ENCODE measurements at places on chromosomes 12 and 14.

DNA sequence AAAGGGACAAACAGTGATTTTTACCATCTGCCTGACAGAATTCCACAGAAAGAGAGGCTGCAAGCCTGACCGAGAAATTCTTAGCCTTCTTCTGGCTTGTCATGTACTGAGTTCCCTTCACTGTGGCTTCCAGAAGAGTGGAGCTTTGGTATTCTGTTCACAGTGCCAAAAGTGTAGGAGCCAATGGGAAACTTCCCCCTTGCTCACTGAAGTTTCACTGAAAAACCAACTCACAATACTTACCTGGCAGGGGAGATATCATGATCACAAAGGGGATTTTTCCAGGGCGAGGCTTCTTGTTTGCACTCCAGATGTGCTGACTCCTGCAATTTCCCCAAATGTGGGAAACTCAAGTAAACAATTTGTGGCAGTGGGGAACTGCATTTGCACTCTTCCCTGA lies 31.7 kb upstream of the MMP19 start:
- no peak for ATAC-seq

- no peak for ATAC-seq
Measured at GRCh38 chr12:88251798-88252197, 109.7 kb downstream of the TMTC3 start.

DNA sequence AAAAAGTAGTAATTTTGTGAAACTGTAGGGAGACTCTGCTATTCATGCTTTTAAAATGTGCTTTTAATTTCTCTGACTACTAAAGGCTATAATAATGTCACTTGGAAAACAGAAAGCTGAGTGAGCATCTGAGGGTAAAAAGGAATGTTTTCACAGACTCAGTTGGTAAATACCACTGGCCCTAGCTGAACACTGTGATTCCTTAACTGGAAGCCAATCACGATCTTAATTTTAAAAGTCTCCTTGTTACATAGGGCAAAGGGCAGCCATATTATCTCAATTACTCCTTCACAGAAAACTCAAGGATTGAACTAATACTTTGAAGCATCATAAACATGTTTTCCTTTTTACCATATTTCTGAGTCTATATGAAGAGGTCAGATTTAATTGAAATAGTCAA lies 41.9 kb downstream of the PAWR start:
- no peak for ATAC-seq

GRCh38 chr12:269191-269590 lies 6.6 kb upstream of the SLC6A13 start:
- ATAC-seq = no peak

- ATAC-seq = no peak
Measured at GRCh38 chr12:11863988-11864387, 206.8 kb upstream of the BCL2L14 start.

DNA sequence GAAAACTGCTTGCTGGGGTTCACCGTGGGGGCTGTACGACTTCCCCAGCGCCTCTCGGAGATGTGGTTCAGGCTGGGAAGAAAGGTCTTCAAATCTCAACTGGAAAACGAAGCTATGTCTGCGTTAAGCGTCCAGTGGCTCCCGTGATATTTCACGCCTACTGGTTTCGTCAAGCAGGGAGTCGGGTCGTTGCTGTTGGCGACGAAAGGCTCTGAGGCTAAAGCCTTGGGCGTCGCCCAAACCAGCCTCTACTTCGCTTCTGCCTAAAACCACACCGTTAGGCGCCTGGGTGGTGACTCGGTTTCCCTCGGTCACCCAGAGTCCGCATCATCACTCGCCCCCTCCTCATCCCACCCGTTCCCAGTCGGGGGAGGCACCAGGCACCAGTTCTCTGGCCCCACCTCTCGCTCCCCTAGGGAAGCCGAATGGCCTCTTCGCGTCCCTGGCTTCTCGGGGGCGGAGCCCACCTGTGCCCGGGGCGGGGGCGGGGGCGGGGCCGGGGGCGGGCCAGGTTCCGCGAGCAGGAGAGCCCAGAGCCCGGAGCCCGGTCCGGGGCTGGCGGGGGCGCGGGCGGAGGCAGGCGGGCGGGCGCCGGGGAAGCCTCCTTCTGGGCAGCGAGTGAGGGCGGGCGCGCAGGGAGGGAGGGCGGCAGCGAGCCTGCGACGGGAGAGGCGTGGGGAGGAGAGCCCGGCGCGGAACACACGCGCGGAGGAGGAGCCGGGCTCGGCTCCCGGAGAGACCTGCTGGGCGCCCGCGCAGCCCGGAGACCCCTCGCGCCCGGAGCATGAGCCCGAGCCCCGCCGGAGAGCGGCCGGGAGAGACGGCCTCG lies at the start of gene B4GALNT3:
B4GALNT3 (plus strand) TSS at position 510 of the 829 bp plus-strand sequence. CDS start 438 bp downstream, outside the sequence.
- peak; percentile 44 for ATAC-seq

DNA sequence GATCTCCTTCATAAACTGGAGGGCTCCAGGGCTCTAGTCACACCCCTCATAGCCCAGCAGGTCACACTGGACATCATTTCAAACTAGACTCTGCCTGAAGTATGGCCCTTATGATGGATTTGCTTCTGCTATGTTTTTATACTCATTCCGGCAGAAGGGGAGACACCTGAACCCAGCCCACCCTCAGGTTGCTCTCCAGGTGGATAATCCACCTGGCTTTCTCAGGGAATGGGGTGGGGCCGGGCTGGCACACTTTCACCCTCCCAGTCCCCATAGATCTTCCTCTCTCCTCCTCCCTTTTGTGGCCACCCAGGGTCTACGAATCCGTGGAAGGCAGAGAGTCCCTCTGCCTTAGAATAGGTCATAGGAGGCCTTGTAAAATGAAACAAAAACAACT lies 9.8 kb upstream of the KRT73 start:
- no peak for ATAC-seq

DNA sequence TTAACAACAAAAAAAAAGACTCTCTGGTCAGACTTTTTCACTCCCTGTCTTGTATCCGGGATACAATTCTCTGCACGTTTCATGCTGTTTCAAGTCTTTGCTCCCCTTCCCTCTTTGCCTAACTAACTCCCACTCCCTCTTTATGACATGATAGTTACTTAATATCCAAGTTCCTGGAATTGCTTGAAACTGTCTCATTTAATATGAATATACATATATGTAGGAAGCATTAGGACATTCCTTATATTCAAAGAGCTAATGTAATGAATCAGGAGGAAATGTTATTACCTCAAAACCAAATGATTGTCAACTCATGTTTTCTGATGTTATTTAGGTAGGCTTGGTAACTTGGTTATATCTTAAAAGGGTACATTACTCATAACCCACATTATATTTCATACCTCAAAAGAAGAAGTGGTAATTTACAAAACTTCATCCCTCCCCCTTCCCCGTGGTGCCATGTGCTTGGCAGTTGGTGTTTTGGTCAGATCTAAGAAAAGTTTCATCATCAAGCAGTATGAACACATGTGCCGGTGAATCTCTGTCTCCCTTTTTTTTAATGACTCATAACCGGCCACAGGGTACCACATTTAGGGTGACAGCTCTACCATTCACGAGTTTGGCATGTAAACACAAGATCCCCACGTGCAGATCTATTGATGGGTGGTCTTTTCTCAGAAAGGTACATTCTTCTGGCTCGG lies 56.5 kb downstream of the HCAR2 start:
- peak; percentile 95 for ATAC-seq

DNA sequence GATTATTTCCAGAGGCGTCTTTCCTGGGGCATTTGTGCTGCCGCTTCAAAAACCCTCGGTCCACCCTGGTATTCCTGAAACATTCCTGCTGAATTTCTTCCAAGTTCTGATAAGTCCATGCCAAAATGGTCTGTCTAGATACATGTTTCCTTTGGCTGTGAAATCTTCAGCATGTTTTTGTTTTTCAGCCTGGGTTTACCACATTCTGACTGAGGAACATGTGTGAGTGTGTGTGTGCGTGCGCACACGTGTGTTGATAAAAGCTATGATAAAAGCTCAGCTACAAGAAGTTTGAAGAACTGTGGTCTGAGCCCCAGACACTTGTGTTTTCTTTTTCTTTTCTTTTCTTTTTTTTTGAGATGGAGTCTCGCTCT lies 22.4 kb downstream of the ANKRD9 start:
- ATAC-seq = no peak

DNA sequence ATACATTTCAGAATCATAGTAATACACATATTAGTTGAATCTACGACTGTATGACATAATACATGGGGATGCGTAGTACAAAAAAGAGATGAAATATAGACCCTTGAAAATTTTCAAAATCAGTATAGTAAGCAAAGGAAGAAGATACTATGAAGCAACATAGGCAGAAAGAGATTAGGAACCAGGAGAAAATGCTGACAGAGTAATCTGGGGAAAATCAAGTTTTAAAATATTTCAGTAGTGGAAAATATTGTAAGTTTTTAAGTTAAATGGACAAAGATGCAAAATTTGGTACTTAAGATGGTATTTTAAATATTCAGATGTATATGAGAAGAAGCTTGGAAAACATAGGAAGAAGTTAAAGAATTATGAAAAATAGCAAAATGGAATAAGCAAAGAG lies 915.6 kb upstream of the LRFN5 start:
- ATAC-seq = no peak

DNA sequence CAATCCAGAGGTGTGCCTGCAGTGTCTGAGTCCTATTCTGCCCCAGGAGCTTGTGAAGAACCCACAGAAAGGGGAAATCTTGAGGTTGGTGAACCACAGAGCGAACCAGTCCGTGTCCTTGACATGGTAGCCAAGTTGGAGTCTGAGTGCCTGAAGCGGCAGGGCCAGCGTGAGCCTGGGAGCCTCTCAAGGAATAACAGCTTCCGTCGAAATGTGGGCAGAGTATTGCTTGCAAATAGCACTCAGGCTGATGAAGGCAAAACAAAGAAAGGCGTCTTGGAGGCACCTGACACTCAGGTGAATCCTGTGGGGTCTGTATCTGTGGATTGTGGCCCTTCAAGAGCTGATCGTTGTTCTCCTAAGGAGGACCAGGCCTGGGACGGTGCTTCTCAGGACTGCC lies 60.5 kb downstream of the ATG14 start:
- ATAC-seq = no peak

DNA sequence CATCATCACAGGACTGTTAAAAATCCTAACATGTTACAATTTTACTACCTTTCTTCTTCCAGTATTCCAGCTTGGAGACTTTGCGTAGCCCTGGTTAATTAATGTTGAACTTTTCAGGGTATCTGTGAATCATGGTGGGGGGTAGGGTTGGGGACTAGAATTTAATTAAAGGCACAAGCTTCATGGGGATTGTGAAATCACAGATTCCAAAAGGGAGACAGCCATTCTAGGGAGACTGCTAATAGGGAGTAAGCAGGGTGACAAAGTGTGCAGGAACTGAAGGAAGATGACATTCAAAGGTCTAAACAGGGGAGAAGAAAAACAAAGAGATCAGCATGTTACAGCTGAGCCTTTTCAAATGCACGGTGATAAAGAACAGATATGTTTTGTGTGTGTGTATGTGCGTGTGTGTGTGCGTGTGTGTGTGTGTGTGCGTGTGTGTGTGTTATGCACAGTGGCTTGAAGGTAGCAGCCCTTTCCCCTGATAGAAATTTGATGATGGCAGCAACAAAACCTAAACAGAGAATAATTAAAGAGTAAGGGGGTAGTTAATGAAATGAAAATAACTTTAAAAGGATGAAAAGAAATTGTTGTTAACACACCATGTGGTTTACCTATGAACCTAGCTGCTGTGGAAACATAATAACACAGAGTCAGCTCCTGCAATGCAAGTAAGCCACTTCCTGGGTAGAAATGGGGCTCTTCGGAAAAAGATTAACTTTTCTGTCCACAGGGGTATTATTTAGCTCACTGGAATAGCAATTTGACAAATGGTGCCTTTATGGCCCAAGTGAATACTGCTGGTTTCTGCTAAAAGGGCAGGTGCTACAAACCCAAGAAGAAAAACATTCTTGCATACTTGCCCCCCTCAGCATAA lies 581.7 kb downstream of the DIO2 start:
- no peak for ATAC-seq

DNA sequence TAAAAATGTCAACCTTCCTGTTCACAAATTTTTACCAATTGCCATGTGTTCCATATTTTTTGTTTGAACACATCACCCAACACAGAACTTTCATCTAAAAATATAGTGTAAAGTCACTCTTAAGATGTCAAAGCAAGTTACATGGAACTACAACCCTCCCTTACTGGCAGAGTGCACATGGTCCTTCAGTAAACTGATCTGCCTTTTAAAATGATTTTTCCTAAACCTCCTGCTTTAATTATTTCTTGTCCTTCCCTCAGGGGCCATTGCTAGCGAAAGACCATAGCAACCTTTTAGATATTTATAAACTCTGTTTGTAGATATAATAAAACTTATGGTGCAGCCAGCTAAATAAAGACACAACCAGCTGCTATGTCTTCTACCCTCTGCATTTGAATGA lies 255.2 kb upstream of the FAR2 start:
- no peak for ATAC-seq

DNA sequence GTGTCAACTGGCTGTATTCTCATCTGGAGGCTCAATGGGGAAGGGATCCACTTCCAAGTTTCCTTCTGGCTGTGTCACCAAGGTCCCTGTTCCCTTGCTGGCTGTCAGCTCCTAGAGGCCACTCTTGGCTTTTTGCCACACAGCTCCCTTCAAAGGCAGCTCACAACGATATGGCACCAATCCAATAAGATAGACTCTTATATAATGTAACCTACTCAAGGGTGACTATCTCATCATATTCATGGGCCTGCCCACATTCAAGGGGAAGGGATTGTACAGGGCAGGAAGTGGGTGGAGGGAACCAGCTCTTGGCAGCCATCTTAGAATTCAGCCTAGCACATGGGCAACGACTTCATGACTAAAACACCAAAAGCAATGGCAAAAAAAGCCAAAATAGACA lies 98.7 kb upstream of the PLXNC1 start:
- no peak for ATAC-seq

- no peak for ATAC-seq
Measured at GRCh38 chr12:3961591-3961990, 88.4 kb upstream of the PARP11 start.

GRCh38 chr14:103141117-103141796 lies 18.0 kb downstream of the TNFAIP2 start:
- ATAC-seq = no peak

GRCh38 chr14:101884089-101884933 lies 80.1 kb upstream of the DYNC1H1 start:
- no peak for ATAC-seq

DNA sequence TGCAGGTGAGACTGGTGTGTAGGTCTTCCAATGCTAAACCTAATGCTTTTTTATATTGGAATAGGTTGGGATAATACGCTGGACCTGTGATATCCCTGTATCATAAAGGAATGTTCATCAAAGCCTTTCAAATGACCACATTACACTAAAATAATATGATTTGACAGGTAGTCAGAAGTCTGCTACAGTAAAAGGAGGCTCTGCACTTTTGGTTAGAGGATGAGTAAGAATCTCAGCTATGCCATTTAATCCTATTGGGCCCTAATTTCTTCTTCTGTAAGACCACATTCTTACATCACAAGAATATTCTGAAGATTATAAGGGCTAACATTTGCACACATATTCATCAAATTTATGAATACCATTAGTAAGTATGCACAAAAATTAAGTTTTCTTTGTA lies 250.5 kb upstream of the FLRT2 start:
- ATAC-seq = no peak

GRCh38 chr14:94237983-94238382 lies 55.1 kb downstream of the SERPINA10 start:
- ATAC-seq = no peak

GRCh38 chr12:89695830-89696229 lies 12.8 kb downstream of the ATP2B1 start:
- no peak for ATAC-seq

- ATAC-seq = no peak
Measured at GRCh38 chr12:110012659-110013058, 13.4 kb downstream of the ANKRD13A start.

All from activated CD4-positive, CD25-positive, alpha-beta regulatory T cell treated with anti-CD3 and anti-CD28 coated beads, Interleukin-2, amount 50 U/mL, for 24 hours (primary cell).